ENCODE measurements at places on chromosomes 1 and 21. TPM values are rescaled to one million over a fixed set of nuclear protein-coding genes. Genes with fewer than 3 reads are reported as not detected.

Gene SLFNL1
- 0.32 TPM for polyA plus RNA-seq

Gene TPTE
- polyA plus RNA-seq = not detected

Gene ADAM30
- polyA plus RNA-seq = not detected

Gene ZC3H11A
- polyA plus RNA-seq = 38.6 TPM

Gene REN
- 1,159 TPM for polyA plus RNA-seq

Gene C8B
- polyA plus RNA-seq = not detected

Gene TNFRSF1B
- polyA plus RNA-seq = 7.7 TPM

Gene CR2
- 0.28 TPM for polyA plus RNA-seq

Gene CELA2A
- polyA plus RNA-seq = not detected

Gene CD1E
- not detected for polyA plus RNA-seq

Gene OR2L2
- polyA plus RNA-seq = not detected

Gene NBPF20
- polyA plus RNA-seq = 0.69 TPM

Gene TRIM45
- 4.5 TPM for polyA plus RNA-seq

Gene MRPL37
- 114 TPM for polyA plus RNA-seq

Gene PTAFR
- polyA plus RNA-seq = 2.4 TPM

Gene ZNF697
- 4.1 TPM for polyA plus RNA-seq

Gene NLRP3
- not detected for polyA plus RNA-seq

Gene NMNAT2
- 0.17 TPM for polyA plus RNA-seq

Gene DISC1
- 0.80 TPM for polyA plus RNA-seq

Gene ODR4
- polyA plus RNA-seq = 11.3 TPM

Gene ST6GALNAC5
- 0.34 TPM for polyA plus RNA-seq

Gene SERPINC1
- polyA plus RNA-seq = 0.82 TPM

Gene NTNG1
- polyA plus RNA-seq = 7.7 TPM

Gene RNF186
- polyA plus RNA-seq = 111 TPM

Gene SH2D1B
- polyA plus RNA-seq = not detected

Gene MMP23B
- 4.0 TPM for polyA plus RNA-seq

Gene LCE1F
- polyA plus RNA-seq = not detected

Gene CCDC30
- 4.9 TPM for polyA plus RNA-seq

Gene OR2T33
- polyA plus RNA-seq = not detected

Gene VASH2
- polyA plus RNA-seq = not detected

Gene UBAP2L
- polyA plus RNA-seq = 46.2 TPM

Gene CNN3
- polyA plus RNA-seq = 232 TPM

Gene ZBTB8A
- 1.8 TPM for polyA plus RNA-seq

Gene ZNF687
- polyA plus RNA-seq = 8.5 TPM

Gene KRTAP10-11
- not detected for polyA plus RNA-seq

Gene INSRR
- 2.4 TPM for polyA plus RNA-seq

Gene LIPI
- polyA plus RNA-seq = not detected

Gene MYOG
- polyA plus RNA-seq = not detected

Gene PCBP3
- 2.3 TPM for polyA plus RNA-seq

Gene SYT14
- polyA plus RNA-seq = 0.22 TPM

Gene FCGR2B
- polyA plus RNA-seq = 4.0 TPM

Gene DMBX1
- not detected for polyA plus RNA-seq

Gene ANKRD45
- polyA plus RNA-seq = 1.2 TPM

Gene NHLH1
- polyA plus RNA-seq = not detected

Gene PRRX1
- polyA plus RNA-seq = 0.67 TPM
